ENCODE measurements at places on chromosomes 5 and 9.
A peak's percentile ranks its signal among the peaks of the same experiment; 100 is the strongest.

- no peak for DNase-seq
These were observed 93.0 kb upstream of the MPDZ start for GRCh38 chr9:13372510-13372909.

DNA sequence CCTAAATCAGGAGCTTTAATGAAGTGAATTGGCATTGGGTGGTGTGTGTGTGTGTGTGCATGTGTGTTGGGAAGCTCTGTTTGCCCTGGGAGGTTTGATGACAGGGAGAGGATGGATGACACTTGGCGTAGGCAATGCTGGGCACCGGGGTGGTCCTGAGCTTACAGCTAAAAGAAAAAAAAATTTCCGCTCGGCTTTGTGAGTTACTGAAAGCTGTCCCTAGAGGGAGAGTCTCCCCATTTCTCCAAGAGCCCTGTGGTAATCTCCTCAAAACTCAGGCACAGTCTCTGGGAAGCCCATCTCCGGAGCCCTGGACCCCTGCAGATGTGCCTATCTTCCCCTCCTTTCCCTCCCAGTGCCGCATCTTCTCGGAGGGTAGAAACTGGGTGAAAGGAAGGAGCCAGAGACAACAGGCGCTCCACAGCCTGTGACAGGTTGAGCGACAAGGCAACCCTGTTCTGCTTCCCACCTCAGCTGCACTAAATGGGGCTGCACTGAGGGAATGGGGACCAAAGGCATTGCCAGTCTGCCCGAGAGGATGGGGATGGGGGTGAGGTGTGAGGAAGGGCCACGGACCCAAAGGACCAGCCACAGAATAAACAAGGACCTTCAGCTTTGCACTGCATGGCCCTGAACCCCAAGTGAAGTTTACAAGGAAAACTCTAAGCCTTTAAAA, 35.8 kb upstream of the TIFAB start:
- DNase-seq = no peak

DNA sequence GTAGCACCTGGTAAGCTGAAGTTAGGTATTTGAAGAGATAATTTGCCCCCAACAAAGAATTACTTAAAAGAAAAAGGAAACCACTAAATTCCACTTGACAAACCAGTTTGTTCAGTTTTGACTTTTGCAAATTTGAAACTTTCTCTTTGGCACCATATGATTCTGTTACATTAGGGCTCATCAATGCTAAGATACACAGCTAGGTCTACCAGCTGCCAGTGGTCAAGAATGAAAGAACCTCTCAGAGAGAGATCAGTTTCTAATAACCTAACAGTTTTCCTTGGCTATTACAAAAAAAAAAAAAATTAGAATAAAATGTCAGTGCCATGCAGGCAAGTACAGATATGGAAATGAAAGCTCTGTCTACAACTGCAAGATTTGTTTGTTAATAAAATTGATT, 92.3 kb downstream of the CAAP1 start:
- no peak for DNase-seq

- no peak for DNase-seq
These were observed 80.3 kb upstream of the EQTN start for GRCh38 chr9:27377147-27377807.

- DNase-seq = no peak
These were observed 101.0 kb downstream of the USP20 start for GRCh38 chr9:129936222-129936621.

DNA sequence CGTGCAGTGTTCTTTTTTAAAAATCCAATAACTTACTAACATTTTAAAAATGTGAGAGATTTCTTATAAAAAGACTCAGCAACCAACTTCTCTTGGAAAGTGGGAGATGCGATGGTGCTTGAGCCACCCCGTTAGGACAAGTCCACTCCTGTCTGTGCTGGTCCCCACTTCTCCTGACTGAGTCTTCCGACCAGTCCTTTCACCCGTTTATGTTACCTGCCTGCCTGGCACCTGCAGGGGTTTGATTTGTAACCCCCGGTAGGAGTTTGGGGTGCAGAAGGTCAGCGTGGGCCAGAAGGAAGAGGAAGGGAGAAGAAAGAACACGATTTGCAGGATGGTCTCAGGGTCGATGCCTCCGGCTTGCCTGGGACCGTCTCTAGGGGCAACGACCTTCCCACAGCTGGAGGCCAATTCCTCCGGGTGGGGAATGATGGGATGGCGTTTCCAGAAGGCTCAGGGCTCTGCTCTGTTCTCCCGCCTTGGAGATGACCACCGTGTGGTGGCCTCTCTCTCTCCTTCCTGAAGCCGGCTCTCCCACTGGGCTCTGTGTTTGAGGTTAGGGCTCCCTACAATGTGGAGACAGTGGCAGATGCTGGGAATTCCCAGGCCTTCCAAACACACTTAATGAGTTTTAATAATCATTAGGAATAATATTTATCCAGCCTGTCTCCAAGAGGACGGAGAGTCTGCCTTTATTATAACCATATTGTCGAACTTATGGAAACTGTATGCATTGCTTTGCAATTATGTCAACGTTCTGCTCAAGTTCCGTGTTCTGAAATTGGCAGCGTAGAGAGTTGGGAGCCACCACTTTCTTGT, 14.8 kb downstream of the COL27A1 start:
- no peak for DNase-seq

DNA sequence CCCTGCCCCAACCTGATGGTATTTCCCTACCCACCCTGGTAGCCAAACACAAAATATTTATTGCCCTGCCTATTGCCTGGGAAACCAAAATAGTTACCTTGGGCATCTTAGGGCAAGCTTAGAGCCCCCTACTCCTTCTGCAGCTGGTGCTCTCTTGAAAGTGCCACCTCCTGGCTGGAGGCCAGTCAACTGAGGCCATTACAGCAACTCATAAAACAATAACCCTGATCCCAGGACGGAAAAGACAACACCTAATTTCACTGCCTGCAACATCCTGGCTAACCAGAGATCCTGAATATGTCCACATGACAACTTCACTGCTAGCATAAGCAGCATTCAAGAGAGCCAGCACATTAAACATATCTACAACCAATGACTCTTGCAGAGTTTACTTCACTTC, 38.7 kb downstream of the MTAP start:
- no peak for DNase-seq

GRCh38 chr9:76717176-76717575, 47.1 kb upstream of the PCA3 start:
- no peak for DNase-seq

DNA sequence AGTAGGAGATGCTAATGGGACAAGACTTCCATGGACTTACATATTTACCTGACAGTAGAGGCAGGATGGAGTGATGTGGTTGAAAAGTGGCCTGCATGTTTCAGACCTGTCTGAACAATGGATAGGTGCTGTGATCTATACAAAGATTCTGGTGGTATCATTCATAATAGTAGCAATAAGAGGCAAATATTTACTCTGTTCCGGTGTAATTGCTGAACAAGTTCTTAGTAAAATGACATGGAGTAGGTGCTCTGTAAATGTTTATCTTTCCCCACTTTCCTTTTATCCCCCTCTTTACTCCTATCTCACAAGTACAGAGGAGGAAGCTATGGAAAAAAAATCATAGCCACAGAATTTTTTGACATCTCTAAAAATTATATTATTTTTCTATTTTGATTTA, 159.0 kb upstream of the SLC12A2 start:
- no peak for DNase-seq

DNA sequence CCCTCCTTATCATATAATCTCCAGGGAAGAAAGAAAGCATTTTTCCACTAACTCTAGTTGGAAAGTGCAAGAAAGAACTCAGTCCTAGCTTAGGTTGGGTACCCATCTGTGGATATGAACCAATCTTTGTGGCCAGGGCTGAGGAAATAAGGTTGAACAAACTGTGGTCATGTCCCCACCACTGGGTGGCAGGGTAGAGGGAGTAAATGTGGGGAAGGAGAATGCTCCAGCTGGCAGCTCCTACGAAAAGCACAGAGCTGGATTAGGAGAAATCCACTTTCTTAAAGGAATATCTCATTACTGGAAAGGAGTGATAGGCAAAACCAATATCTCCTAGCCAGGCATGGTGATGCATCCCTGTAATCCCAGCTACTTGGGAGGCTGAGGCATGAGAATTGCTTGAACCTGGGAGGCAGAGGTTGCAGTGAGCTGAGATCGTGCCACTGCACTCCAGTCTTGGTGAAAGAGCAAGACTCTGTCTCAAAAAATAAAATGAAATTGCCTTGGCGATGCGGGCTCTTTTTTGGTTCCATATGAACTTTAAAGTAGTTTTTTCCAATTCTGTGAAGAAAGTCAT, 175.1 kb downstream of the CCDC192 start:
- no peak for DNase-seq

DNA sequence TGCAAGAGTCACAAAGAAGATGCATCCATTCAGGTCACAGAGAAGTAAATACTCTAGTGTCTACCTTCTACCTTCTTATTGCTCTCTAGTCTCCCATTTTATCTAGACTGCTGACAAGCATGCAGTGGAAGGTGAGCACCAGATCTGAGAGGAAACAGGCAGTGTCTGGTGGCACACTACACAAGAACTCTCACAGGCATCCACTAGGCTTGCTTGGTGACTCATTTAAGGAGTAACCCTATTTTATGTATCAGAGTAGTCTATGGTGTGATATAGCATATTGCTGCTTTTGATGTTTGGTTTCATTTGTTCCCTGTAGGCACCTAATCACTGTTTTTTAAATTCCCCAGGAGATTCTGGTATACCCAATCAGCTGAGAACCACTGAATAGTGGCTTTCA, 1.6 kb upstream of the THBS4 start:
- no peak for DNase-seq

GRCh38 chr9:98146101-98146991, 27.3 kb upstream of the TRIM14 start:
- no peak for DNase-seq

GRCh38 chr5:2574155-2574554, 177.3 kb downstream of the IRX2 start:
- DNase-seq = no peak

DNA sequence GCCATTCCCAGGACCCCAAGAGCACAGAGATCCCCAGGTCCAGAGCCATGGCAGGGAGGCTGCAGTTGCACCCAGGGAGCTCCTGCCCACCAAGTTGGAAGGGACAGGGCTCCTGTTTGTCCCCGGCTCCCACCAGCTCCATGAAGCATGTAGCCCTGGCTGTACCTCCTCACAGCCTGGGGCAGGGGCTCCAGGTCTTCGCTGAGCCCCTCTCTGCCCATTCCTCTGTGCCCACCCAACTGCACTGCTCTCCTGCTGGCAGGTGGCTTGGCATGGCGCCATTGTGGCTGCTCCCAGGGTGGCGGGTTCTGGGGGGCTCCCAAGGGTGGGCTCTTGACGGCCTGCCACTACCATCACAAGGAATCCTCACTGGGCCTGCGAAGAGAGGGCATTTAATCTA, 197.5 kb upstream of the DAB2 start:
- DNase-seq = no peak

GRCh38 chr9:96680812-96681499, 25.8 kb upstream of the PRXL2C start:
- no peak for DNase-seq

GRCh38 chr9:130956636-130957450, 17.8 kb upstream of the FIBCD1 start:
- DNase-seq = no peak

- DNase-seq = no peak
These were observed 12.8 kb downstream of the FGFR4 start for GRCh38 chr5:177099422-177100093.

DNA sequence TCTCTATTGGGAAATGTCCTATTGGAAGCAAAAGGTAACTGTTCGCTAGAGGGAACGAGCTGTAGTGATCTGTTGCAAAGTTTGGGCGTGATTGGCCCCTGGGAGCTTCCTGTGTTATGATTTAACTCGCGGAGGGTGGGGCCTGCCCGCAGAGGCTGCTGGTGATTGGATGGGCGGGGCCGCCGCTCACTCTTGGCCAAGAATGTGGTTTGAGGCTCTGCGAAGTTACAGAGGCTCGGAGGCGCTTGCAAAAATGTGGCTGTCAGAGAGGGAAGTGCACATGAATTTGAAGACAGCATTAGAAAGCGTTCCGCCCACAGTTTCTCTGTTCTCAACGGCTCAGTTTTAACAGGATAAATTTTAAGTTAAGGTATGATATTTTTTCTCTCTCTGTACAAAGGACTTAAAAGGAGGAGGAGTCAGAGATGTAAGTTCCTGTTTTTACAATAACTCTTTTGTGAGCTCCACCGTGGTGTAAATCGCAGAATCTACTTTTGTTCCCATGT, 46.9 kb downstream of the CNTRL start:
- DNase-seq = peak; percentile 93

- no peak for DNase-seq
These were observed 514.9 kb upstream of the CLINT1 start for GRCh38 chr5:158373608-158374395.

GRCh38 chr5:164345853-164346252, 840.4 kb downstream of the MAT2B start:
- DNase-seq = no peak

DNA sequence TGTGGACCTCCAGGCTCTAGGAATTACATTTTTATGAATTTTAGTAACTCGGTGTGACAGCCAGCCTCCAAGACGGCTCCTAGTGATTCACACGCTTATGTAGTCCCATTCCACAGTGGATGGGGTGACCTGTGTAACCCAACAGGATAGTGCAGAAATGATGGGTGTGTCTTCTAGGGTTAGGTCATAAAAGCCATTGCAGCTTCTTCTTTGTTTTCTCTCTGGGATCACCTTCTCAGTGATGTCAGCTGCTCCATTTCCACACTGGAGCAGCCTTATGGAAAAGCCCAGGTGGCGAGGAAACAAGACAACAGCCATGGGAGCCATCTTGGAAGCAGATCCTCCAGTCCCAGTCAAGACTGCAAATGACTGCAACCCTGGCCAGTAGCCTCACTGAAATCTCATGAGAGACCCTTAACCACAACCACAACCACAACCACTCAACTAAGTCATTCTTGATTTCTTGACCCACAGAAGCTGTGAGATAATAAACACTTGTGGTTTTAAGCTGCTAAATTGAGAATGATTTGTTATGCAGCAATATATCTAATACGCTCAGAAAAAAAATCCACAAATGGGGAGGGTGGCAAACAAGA, 5.1 kb upstream of the GNPDA1 start:
- no peak for DNase-seq

DNA sequence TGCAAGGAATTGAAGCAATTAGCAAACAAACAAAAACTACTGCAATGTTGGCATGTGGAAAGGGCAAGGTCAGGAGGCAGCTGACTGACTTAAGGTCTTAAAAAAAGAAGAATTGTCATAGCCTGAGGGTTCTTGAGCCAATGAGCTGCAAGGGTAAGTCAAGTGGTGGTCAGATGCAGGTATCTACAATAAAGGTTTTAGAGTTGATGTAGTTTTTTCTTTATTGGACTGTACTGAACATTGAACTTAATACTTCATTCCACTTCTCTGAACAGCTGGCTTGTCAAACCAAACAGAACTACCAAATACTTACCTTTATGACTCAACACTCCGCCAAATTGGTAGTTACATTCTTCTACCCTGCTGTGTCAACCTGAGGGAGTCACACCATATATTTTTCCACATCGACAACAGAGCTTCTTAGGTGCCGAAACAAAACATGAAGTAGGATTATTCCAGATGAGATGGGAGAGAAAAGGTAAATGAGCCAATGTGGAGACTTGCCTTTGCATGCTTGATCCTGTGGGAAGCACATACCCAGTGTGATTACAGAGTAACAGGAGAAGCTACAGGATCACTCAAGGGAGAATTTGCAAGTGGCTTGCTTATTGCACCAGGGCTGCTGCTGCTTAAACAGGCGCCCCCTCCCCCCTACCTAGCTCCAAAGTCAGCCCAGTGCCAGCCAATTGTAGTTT, 35.3 kb downstream of the EQTN start:
- DNase-seq = no peak

GRCh38 chr9:91416096-91416712, 7.4 kb downstream of the NFIL3 start:
- DNase-seq = no peak

- no peak for DNase-seq
These were observed 54.6 kb downstream of the SUB1 start for GRCh38 chr5:32639943-32640342.

- DNase-seq = no peak
These were observed 7.2 kb downstream of the AQP3 start for GRCh38 chr9:33440204-33440603.

Data from effector memory CD8-positive, alpha-beta T cell (primary cell).